ENCODE measurements at places on chromosomes 16 and 17. TPM values are rescaled to one million over a fixed set of nuclear protein-coding genes. Genes with fewer than 3 reads are reported as not detected.

- no peak for DNase-seq
Measured at GRCh38 chr17:29620271-29620670, 2.4 kb downstream of the CORO6 start.

GRCh38 chr17:55588446-55589242, 77.4 kb upstream of the SMIM36 start:
- DNase-seq: peak; percentile 21

- DNase-seq: no peak
Measured at GRCh38 chr17:81097943-81098308, 63.0 kb downstream of the BAIAP2 start.

Gene KRTAP4-5
- not detected for total RNA-seq

Gene CKLF
- total RNA-seq: 75.6 TPM

Gene UTS2R
- total RNA-seq: not detected
